Activated CD4-positive, alpha-beta T cell treated with anti-CD3 and anti-CD28 coated beads for 4 hours (primary cell): ENCODE measurements at places on chromosomes 4 and X.

DNA sequence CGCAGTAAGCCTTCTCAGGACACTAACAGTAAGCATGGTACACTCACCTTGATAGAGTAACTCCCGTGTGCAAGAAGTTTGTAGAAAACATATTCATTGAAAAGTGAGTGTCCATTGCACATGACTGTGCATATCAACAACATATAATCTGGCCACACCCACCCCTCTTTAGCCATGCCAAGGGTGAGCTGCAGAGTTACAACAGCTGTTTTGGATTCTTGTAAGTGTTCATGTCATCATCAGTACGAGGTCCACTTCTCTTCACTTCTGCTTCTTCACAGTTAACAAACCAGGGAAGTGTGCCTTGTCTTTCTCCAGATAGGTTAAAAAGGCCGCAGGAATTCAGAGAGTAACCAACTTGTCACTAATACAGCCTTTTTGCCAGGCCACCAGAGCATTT lies 116.6 kb downstream of the IRF2 start:
- no peak for DNase-seq

- DNase-seq: no peak
Observed at GRCh38 chr4:150079081-150079581, 886 bp downstream of the DCLK2 start.

DNA sequence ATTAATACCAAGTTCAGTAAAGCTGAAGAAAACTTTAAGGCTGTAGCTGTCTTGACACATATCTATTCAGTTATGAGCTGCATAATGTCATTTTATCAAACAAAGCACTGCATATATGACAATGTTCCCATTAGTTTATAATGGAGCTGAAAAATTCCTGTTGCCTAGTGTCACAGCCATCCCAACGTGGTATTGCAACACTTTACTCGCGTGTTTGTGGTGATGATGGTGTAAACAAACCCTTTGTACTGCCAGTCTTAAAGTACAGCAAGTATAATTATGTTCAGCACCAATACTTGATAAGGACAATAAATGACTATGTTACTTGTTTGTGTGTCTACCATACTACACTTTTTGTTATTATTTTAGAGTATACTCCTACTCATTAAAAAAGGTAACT lies 1415.6 kb upstream of the PCDH7 start:
- DNase-seq: no peak

DNA sequence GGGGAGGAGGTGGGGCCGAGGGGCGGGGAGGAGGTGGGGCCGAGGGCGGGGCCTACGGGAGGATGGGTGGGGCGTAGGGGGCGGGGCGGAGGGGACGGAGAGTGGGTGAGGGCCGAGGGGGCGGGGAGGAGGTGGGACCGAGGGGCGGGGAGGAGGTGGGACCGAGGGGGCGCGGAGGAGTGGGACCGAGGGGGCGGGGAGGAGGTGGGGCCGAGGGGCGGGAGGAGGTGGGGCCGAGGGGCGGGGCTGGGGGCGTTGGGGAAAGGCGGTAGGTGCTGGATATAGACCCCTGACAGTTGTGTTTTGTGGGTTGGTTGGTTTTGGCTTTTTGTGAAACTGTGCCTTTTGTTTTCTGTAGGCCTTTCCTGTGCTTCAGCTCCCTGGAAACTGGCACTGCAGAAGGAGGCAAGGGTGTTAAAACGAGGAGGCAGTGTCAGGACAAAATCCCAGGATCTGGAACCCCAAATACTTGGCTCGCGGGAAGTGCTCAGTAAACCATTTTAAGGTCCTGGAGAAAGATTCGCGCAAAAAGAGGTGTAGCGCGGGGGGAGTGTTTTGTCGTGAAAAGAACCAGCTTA lies 580 bp upstream of the MMGT1 start:
- DNase-seq: peak; percentile 70

DNA sequence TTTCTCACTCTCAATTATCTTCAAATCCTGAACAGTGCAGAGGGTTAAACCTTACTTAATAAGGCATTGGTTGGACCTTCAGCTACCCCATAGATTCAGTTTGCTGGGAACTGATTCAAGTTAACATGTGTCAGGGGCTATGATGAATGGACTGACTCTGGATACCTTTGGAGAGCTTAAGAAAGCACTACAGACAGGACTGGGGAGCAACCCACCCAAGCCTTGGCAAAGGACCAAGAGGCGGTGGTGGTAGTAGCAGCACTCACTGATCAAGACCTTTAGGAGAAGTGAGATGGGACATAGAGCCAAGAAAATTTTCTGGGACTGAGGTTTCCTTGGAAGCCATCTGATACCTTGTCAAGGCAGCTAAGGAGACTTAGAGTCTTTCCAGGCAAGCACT lies 43.0 kb upstream of the TAPT1 start:
- DNase-seq: no peak

DNA sequence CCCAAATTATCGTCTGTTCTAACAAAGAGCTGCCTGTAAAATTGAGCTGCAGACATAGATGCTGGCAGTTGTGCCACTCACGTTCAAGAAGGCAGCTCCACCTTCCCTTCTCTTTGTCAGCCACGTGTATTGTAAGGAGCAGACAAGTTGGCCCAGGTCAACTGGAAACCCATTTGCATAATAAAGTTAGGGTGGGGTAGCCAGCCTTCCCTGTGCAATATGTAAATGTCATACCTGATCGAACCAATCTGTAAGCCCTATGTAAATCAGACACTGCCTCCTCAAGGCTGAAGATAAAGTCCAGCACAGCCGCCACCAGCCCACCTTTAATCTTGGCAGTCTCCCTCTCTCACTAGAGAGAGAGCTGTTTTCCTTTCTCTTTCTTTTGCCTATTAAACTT lies 117.2 kb downstream of the TMEM144 start:
- DNase-seq: no peak

- no peak for DNase-seq
Observed at GRCh38 chr4:126058596-126058995, 743.8 kb downstream of the FAT4 start.

DNA sequence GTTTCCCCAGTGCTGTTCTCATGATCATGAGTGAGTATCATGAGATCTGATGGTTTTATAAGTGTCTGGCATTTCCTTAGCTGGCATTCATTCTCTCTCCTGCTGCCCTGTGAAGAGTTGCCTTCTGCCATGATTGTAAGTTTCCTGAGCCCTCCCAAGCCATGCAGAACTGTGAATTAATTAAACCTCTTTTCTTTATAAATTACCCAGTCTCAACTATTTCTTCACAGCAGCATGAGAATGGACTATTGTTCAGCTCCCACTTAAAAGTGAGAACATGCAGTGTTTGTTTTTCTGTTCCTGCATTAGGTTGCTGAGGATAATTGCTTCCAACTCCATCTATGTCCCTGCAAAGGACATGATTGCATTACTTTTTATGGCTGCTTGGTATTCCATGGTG lies 311.7 kb upstream of the CTSO start:
- DNase-seq: no peak

- peak; percentile 22 for DNase-seq
Observed at GRCh38 chrX:109856974-109857373, 123.9 kb upstream of the ACSL4 start.

DNA sequence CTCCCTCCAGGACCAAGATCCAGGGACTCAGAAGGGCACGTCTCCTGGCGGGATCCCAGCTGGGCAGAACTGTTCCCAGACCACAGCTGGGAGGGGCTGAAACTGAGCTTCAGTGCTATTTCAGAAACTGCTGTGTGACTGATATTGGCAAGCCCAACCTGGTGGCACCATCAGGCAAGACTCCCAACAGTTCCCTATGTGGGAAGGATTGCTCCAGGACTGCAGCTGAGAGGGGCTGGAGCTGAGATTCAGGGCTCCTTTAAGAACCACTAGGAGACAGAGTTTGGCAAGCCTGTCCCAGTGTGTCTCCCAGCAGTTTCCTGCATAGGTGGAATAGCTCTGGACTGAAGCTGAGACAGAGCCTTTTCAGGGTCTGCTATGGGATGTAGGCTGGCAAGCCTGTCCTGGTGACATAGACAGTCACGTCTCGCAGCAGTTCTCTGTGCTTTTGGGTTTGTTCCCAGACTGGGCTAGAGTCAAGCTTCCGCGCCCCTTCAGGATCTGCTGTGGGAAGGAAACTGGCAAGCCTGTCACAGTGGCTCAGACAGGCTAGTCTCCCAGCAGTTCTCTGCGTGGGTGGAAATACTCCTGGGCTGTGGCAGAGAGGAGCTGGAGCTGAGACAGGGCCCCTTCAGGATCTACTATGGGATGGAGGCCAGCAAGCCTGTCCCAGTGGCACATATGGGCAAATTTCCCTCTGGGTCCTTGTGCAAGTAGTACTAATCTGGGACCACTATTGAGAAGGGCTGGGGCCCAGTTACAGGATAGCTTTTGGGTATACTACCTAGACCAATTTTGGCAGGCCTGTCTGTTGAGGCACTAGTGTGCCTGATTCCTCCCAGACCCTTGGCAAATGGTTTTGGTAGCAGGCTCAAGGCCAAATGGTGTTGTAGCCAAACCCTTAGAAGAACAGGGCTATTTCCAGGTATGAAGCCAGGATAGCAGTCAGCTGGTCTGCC lies 20.2 kb upstream of the MED14 start:
- DNase-seq: no peak

DNA sequence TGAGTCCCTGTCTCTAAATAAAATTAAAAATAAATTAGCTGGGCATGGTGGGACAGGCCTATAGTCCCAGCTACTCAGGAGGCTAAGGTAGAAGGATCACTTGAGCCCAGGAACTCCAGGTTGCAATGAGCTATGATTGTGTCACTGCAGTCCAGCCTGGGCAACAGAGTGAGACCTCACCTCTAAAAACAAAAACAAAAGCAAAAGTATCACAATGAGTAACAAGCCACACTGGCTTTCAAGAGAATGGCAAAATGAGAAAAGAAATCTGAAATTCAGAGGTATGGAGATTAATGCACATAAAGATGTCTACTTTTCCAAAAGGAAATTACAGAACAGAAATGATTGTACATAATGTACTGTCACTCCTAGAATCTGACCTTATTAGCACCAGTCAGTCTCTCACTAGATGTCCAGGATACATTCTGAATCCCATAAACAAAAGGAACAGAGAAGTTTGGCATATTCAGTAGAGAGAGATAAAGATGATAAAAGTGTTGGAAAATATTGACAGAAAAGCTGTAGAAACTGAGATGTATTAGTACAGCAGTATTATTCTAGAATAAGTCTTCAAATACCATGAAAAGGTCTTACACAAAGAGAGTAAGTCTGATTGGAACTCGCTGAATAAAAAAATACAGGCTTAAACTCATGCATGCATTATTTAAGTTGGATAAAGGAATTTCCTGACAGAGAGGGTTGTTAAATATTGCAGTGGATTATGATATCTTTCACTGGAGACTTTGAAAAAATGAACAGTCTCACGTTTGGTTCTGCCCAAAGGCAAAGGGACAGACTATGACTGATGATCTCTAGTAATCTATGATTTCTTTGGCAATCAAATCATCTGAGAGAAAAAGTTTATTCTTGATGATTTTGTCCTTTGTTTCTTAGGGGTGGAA lies 102.5 kb downstream of the SH3RF1 start:
- DNase-seq: no peak

- DNase-seq: no peak
Observed at GRCh38 chrX:45233531-45233930, 32.9 kb upstream of the DIPK2B start.

- DNase-seq: no peak
Observed at GRCh38 chr4:7240306-7240705, 48.0 kb downstream of the SORCS2 start.

GRCh38 chr4:786861-787300 lies 39.0 kb downstream of the CPLX1 start:
- no peak for DNase-seq

DNA sequence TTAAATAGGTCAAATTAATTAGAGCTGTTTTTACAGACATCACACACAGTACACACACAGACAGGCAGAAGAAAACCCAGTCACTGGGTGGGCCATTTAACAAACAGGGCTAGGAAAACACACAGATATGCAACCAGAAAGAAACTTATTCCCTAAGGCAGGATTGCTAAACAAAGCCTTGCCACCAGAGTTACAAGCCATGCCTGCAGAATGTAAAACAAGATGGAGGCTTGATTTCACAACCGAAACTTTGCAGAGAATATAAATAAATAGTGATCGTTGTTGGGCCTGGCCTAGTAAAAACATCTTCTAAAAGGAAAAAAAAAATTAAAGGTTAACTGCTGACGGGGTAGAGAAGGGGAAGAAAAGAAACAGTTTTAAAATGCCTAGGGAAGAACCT lies 212.3 kb downstream of the NAP1L3 start:
- no peak for DNase-seq

- no peak for DNase-seq
Observed at GRCh38 chr4:123526511-123526910, 129.9 kb downstream of the SPRY1 start.

- no peak for DNase-seq
Observed at GRCh38 chrX:154654372-154654771, 993 bp upstream of the CTAG2 start.

DNA sequence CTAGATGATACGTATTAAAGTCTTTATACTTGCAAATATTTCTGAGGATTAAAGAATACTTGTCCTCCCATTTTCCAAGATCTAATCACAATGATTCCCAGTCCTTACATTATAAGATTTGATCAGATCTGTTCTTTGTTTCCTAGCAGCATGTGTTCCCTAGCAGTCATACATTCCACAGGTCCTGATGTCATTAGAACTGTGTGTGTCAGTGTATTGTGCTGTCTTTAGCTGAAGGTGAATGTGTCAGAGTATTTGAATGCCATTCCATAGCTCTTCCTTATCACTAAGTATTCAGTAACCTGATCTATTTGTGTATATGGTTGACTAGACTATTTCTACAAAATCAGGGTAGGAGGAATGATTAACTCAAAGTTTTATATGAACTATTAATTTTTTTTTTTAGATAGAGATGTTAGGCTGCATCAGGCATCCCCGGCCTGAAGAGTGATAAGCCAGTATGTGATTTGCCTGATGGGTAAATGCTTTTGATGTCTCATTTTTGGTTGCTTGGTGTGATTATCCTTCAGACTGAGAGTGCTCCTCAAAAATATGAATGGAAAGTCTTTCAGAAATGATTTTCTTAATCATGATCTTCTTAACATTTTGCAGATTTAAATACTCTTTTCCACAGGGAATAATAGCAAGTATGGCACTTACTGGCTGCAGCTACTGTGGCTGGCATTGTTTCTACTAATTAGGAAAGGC lies 4.4 kb downstream of the ADGRL3 start:
- DNase-seq: no peak

GRCh38 chr4:173543266-173543665 lies 13.2 kb upstream of the HAND2 start:
- no peak for DNase-seq

GRCh38 chr4:176034499-176034898 lies 31.1 kb upstream of the WDR17 start:
- peak; percentile 18 for DNase-seq

DNA sequence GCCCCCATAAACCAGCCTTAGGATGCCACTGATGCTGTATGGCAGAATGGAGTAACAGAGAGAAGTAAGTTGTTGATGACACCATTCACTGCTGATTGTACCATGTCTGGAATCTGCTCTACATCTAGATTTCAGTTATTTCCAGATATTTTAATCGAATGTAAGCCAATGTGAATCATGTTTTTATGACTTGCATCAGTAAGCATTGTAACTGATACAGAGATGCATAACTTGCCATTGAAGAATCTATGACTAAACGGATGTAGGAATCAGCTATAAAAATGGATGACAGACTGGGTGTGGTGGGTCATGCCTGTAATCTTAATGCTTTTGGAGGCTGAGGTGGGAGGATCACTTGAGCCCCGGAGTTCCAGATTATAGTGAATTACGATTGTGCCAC lies 161.0 kb upstream of the GATB start:
- DNase-seq: no peak

- no peak for DNase-seq
Observed at GRCh38 chr4:17013382-17014006, 115.0 kb upstream of the LDB2 start.
